Epithelial cell of prostate (primary cell): ENCODE measurements at places on chromosomes 1 and 21.

DNA sequence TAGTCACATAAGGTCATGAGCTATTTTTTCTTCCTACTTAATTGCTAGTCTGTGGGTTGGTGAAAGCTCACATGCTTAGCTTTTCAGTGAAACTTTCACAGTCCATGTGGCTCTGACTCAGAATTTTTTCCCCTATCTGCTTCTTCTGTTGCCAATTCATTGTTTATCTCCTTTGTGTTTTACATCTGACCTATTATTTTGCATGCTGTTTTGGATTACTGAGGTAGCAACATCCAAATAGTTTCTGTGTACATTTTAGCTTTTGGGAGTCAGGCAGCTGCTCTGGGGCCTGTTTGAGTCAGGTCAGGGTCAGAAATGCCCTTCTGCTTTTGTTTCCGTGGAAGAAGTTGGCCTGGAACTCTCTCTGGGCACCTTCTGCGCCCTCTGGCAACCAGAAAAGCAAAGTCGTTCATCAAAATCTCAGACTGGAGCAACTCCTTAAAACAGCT, 40.0 kb downstream of the ROR1 start:
- DNase-seq = no peak

DNA sequence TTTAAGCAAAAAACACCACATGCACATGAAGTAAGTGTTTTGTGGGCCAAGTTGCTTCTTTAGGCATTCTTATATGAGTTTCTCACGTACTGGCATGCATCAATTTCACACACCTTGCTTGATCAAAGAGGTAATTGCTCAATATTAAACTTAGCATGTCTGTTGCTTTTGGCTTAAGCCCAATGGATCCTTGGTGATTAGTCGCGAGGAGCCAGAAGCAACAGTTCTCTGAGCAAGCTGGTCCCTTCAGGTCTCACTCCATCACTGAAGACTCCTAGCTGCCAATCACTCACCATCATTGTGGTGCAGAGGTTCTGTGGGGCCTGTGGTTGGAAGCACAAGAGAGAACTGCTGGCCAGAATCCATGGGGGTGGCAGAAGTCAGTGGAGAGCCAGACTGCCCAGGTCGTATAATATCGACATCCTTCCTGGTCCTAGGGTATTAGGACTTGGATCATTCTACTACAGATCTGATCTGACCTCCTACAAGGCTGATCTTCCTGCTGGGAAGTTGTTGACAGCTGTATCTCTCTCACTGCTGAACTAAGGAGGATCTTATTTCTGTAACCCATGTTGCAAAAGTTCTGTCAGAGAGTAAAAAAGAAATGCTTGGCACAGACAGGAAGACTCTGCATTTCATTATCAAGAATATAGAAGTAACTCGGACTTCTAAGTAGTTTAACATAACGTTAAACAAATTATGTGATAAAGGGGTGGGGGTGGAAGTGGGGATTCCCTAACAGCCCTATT, 140.5 kb downstream of the NTPCR start:
- DNase-seq = no peak

DNA sequence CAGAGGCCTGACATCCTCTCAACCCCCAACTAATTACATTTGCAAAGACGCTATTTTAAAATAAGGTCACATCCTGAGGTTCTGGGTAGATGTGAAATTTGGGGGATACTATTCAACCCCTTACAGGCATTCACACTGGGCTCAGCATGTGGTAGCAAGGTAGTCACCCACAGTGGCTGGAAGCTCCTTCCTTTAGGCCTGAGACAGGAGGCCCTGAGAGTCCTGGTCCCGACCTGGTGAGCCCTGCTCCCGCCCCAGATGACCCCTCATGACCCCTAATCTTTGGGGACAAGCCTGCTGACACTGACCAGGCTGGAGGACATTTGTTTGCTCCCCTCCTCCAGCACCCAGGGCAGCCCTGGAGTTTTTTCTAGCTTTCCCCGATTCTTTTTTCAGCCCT, 225.9 kb downstream of the DYRK1A start:
- no peak for DNase-seq

DNA sequence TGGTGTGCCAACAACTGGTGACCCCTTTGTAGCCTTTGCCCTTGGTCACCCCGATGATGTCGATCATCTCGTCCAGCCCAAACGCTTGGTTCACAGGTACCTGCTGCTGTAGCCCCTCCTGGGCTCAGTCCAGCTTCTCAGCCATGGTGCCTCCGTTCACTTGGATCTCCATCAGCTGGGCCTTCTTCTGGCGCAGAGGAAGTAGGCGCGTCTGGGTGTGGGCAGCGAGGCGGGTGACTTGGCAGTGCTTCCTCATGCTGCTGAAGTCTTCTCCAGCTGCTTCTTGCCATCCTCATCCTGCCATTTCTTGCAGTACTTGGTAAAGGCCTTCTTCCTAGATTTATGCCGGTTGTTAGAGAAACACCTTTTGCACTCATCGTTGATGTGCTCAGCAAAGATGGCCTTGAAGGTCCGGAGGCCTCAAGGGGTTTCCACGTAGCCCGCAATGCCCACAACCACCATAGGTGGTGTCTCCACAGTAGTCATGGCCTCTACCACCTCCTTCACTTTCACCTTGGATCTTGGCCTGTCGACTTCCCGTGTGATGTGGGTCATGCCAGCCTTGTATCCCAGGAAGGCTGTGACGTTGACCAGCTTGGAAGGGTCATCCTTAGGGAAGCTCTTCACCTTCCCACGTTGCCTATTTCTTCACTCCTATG, 13.0 kb downstream of the DOP1B start:
- DNase-seq = no peak

DNA sequence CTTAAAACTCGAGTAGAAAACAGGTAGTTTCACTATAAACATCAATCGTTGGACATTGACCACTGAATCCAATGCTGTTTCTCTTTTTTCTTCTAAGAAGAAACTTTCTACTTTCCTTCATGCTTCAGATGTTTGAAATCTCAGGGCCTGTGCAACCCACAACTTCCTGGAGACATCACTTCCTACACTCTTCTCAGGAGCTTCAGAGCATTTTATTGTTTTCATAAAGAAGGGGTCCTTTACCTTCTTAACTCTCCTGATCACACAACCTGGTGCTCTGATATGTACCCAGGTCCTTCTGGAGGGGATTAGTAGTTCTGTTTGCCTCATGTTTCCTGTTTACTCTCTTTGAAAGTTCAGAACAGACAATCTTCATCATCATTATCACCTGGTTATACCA, 113.0 kb upstream of the VAV3 start:
- no peak for DNase-seq

DNA sequence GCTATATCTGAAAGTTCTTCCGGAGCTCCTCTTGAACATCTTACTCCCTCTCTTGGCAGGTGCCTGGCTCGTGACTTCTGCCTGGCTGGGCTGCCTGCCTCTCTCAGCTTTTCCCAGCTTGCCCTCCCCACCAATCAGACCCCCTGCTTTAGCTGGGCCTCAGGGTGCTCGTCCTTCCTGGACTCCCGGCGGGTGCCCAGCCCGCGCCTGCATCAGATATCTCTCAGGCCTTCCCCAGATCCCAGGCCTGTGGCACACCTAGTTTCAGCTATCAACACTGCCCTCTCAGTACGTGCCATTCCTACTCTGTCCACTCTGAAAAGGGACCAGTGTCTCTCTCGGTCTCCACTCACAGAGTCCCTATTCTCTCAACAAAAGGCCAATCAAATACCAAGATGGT, 96.5 kb upstream of the CLDN14 start:
- no peak for DNase-seq

DNA sequence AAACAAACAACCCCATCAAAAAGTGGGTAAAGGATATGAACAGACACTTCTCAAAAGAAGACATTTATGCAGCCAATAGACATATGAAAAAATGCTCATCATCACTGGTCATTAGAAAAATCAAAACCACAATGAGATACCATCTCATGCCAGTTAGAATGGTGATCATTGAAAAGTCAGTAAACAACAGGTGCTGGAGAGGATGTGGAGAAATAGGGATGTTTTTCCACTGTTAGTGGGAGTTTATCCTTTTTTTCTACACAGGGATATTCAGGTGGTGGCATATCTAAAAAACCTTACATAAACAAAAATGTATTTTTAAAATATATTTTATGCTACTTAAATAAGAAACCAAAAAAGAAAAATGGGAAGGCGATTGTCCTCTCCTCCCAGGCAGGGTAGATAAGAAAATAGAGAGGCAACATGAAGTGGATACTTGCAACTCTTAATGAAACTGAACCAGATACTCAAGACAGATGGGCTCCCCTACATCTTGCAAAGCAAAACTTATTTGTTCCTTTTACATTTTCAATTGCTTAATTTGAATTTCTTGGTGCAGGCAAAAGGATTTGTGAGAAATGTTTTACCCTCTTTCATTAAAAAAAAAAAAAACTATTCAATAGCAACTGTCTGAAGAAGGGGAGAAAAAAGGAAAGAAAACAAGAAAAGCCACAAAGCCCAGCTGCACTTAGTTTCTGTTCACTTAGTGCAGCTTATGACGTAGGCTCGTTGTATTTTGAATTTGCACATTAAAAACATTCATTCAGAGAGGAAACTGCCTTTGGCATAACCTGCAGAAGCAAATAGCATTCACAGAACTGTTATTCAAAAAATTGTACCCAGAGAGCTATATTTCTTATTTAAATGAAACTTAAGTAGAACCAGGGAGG, 36.9 kb upstream of the RGS1 start:
- no peak for DNase-seq

- no peak for DNase-seq
Measured at GRCh38 chr21:15772654-15773053, 42.9 kb downstream of the USP25 start.
